ENCODE measurements at places on chromosomes 3 and 15.

DNA sequence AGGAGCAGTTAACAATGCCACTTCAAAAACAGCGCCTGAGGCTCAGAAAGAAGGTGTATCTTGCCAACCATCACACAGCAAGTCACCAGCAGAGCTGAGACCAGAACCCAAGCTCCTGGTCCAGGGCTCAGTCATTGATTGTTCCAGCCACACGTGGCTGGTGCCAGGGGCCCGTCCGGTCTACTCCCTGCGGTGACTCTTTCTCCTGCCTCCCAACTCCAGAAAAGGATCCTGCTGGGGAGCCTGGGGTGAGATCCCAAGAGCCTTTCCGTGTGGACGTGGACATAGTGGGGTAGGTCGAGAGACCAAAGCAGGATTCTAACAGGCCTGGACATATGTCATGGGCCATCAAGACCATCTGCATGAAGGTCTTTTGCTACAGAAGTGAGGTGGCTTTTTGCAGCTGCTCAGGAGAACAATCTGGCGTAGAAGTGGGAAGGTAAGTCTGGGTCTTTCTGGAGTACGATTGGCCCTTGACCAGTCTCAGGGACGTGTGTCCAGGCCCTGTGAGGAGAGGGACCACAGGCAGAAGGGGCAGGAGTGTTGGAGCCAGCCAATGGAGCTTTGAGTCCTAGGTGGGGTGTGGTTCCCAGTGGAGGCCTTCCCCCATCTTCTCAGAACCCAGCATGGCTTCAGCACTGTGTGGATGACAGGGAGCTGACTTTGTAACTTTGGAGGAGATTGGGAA is 105.4 kb downstream of the HMG20A start:
- DNase-seq, result no peak

DNA sequence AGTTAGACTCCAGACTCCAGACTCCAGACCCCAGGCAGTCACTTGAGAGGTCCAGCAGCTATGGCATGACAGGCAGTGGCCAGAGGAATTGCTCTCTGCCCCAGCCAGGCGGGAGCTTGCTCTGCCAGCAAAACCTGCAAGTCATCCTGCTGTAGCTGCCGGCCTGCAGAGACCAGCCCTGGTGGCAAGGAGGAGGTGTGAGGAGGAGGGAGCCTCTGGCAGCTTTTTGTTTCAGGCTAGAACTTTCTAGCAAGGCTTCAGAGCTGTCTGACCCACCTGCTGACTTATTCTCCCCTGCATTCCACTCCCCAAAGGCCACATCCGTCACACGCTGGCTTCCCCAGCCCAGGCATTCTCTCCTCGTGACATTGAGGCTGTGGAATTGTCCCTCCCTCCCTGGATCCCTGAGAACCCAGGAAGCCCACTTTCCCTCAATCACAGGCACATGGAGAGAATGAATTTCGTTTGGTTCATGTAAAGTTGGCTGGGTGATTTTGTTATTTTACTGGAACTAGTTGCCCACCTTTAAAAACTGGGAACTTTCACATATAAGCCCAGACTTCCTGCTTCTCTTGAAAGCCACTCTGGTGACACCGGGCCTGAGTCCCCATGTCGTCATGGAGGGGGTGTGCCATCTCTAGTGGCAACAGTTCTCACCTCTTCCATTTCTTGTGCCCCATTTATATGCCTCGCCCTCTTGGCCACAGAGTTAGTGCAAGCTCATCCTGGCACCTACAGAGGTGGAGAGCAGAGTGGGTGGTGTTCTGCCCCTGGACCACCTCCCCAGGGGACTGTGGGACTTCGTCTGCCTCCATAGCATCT is 82.7 kb downstream of the ABHD5 start:
- DNase-seq, result no peak

GRCh38 chr3:151940481-151940880 is 67.0 kb downstream of the SUCNR1 start:
- no peak for DNase-seq

DNA sequence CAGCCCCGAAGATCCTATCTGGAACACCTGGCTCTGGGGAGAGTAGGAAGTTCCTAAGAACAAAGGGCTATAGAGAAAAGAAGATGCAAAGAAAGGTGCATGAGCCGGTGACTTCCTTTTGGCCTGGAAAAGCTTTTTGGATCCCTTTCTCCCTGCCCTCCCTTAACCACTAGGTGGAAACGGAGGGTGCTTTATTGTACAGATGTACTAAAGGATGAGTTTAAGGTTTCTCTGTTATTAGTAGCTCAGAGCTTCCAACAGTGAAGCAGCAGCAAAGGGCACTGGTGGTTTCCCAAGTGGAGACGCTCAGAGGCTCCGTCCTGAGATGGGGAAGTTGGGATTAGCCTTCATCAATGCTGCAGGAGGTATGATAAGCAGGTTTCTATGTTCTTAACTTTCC is 5.9 kb upstream of the ADGRG7 start:
- no peak for DNase-seq

Data from activated CD4-positive, CD25-positive, alpha-beta regulatory T cell (primary cell).